Stimulated activated CD8-positive, alpha-beta memory T cell treated with anti-CD3 and anti-CD28 coated beads, Interleukin-7, amount 100 ng/mL, for 1 hour (primary cell): ENCODE measurements at places on chromosomes 12 and 14.

DNA sequence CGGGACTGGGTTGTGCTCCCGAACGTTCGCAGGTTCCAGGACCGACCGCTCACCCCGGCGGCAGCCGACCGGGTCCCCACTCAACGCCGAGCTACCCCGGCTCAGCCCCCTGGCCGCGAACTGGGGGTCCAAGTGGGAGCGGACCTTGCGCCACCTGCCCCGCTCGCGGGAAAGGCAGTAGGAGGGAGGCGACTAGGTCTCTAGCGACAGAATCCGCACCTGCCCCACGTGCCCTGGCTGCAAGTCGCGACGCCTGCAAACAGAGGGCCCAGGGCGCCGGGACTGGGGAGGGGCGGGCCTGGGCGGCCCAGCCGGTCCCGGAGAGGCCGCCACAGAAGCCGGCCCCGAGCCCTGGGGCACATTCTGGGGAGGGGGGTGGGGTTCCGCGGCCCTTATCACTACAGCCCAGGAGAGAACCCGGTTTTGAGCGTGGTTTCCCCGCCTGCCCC lies 239.2 kb upstream of the CPNE8 start:
- DNase-seq: no peak

DNA sequence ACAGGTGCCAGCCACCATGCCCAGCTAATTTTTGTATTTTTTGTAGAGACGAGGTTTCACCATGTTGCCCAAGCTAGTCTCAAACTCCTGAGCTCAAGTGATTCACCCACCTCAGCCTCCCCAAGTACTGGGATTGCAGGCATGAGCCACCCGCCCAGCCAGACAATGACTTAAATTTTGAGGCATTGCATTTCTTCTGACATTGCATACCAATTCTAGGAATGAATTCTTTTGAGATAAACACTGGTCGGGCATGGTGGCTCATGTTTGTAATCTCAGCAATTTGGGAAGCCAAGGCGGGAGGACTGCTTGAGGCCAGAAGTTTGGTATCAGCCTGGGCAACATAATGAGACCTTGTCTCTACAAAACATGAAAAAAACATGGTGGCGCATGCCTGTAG lies 2.5 kb upstream of the CELA1 start:
- no peak for DNase-seq

DNA sequence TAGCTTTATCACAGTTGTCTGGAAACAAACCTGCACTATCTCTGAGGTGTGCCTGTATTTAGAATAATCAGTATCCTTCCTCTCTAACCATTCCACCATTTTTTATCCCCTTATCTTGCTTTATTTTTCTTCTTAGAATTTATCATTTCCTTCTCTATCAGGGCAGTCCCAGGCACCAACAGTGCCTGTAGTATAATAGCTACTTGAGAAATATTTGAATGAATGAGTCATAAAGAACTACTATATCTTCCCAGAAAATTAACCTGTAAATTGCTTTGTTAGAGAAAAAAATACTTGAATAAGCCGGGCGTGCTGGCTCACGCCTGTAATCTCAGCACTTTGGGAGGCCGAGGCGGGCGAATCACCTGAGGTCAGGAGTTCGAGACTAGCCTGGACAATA lies 21.2 kb upstream of the FOXJ2 start:
- DNase-seq: no peak

DNA sequence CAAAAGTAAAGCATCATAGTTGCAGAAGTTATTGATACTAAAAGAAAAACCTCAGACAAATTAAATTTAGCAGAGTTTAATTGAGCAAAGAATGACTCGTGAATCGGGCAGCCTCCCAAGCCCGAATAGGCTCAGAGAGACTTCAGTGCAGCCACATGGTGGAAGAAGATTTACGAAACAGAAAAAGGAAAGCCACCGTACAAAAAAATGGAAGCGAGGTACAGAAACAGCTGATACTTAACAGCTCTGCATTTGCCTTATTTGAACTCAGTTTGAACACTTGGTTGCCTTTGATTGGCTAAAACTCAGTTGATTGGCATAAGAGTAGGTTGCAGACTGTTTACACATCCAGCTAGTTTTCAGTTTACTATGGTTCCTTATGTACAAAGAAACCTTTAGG lies 12.9 kb downstream of the TTC9 start:
- no peak for DNase-seq

DNA sequence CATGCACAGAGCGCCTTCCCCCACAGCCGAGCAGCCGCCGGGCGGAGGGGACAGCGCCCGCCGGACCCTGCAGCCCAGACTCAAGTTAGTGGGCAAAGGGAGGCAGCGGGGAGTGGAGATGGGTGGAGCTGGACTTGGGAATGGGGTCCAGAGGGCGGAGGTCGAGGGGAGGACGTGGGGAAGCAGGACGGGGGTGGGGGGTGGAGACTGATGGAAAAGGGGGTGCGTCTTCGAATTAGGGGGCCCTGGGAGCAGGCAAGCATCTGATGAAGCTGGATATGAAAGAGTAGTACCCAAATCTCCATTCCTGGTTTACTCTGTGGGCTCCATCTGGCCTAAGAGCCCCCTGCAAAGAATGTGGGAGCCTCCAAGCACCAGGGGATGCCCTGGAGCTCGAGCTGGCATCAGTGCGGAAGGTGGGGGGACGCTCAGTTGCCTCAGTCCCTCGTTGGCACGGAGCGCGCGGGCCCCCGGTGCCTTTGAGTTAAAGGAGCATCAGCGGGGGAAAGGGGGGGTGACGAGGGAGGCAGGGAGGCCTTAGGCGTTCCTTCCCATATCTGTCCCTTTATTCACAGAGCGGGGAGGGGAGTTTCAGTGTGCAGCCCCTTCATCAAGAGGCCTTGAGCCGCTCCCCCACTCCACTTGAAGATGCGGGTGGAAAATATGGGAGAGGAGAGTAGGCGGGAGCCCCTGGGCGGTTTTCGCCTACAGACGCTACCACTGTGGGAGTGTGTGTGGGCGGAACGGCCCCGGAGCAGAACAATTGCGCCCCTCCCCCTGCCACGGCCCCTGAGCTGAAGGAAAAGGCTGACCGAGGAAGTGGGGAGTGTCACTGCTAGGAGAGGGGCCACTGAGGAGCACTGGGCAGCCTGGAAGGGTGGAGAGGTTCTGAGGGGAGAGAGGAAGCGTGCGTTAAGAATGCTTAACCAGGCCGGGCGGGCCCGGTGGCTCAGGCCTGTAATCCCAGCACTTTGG lies 644 bp downstream of the NAB2 start:
- DNase-seq: no peak

DNA sequence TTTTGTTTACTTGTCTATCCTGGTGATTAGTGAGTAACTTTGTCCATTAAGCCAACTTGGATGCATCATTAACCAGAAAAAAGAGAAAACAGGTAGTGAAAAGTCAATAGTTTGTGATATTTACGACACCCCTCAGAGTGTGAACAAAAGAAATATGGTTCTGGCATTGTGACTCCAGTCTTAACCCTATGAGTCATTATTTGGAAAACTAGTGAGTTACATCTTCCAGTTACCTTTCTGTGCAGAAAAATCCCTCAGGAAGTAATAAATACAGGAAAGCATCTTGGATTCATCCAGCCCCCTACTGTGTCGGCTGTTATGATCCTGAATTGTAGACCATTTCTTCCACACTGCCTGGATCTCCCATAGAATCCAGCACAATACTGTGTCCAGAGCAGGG lies 379.1 kb downstream of the GALC start:
- no peak for DNase-seq

DNA sequence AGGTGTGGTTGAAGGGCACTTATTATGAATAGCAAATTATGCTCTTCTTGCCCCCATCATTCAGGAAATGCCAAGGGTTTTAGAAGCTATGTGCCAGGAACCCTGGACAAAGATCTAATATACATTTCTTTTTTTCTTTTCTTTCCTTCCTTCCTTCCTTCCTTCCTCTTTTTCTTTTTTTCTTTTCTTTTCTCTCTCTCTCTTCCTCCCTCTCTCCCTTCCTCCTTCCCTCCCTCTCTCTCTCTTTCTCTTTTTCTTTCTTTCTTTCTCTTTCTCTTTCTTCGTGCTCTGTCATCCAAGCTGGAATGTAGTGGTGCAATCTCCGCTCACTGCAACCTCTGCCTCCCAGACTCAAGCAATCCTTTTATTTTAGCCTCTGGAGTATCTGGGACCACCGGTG lies 66.1 kb upstream of the CSRP2 start:
- DNase-seq: no peak

DNA sequence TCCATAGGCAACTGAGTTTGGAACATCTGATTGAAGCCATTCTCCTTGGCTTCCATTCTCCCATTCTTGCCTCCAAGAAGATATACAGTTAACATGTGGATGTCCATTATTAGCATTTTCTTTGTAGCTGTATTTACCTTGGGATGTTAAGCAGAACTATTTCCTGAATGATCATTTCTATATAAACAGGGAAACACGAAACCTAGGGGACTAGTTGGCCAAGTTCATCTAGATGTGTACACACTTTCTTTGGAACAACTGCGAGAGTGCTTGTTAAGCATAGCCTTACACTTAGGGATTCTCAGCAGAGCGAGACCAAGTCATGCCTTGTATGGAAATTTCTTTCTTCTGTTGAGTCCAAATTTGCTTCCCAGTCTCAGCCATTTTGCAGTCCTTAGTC lies 42.1 kb downstream of the DRAM1 start:
- no peak for DNase-seq

- DNase-seq: no peak
Measured at GRCh38 chr12:90099288-90099687, 390.6 kb upstream of the ATP2B1 start.
